ENCODE measurements at places on chromosomes 4 and X.

DNA sequence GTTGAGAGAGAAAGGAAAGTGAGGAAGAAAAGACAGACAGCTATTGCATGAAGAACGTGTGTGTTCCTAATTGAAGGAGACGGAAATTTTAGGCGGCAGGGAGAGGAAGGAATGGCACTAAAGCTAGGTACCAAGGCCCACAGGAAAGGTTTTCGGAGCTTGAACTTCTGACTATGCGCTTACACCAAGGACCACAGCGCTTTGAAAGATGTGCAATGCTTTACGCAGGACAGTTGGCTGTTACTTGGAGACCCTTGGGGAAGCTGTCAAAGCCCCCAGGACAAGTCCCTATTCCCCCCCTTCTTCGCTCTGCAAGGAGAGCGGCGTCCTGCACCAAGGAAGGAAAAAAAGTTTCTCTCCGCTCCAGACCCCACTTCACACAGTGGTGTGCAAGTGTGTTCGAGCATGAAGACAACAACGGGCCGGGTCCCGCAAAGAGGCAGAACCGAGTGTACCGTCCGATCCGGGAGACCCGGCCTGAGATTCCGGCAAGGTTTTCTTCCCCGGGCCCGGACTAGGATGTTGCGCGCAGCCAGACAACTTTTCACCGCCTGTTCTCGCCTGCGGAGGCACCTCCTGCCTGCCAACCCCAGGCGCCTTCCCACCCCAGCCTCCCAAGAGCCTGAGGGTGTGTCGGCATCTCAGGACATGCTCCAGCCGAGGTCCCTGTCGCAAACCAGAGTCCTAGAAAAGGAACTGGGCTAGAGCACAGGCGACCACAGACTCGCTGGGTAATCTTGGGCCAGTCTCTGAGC is 896 bp downstream of the KDR start:
- DNase-seq = no peak

- DNase-seq = no peak
Observed at GRCh38 chr4:122531514-122531913, 75.0 kb upstream of the IL2 start.

DNA sequence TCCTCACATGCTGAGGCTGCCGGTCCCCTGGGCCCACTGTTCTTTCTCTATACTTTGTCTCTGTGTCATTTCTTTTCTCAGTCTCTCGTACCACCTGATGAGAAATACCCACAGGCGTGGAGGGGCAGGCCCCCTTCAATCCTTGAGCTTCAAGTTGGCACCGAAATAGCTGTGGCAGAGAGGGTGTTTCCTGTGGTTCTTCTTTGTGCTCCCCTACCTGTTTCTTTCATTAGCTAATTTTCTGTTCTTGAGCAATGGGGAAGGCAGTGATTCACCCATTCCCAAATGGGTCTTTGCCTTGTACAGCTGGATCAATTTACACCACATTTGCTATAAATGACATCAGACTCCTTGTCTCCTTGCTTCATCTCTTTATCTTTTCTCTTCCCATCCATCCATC is 2.1 kb upstream of the CYSLTR1 start:
- DNase-seq = no peak

DNA sequence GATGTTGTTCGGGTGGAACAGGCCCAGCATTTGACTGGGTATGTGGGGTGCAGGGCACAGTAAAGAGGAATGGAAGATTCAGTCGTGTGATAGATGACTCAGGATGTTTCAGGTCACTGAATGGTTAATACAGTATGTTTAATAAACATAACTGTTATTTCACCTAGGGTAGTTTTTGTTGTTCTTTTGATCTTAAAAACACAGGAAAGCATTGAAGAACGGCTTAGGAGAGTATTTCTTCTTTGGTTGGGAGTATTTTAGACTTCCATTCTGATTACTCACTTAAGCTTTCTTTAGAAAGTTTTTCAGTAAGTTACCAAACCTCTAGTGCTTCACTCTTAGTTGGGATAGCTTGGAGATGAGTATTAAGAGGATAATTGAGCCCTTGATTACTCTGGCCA is 62.3 kb downstream of the STAG2 start:
- DNase-seq = no peak

GRCh38 chrX:13507893-13508292 is 61.5 kb upstream of the EGFL6 start:
- no peak for DNase-seq

DNA sequence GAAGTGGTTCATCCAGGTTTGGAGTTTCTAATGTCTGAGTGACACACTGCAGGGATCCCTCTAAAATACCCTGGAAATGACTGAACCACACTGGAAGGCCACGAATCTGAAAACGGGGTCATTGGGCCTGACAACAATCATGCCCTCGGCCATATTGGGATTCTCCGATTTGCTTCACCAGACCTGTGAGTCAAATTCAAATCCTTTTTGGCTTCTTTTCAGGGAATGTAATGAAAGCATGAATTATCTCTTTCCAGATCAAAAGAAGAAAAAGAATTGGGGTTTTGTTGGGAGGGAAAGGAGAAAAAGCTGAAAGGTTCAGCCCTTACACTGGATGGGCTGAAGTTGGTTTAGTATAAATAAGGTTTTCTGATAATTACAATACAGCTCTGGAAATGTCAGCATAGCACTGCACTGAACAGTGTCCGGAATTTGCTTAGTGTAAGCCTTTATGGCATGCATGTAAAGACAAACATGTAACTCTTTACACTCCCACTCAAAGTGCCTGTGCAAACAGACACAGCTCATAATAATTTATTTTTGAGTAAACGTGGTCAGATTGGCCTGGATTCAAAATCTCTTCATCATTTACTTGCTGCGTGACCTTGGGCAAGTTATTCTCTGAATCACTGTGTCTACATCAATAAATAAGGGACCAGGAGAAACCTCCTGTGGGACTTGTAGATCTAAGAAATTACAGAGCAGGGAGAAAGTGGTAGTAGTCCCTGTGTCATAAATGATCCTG is 21.4 kb downstream of the CT47C1 start:
- DNase-seq = no peak

DNA sequence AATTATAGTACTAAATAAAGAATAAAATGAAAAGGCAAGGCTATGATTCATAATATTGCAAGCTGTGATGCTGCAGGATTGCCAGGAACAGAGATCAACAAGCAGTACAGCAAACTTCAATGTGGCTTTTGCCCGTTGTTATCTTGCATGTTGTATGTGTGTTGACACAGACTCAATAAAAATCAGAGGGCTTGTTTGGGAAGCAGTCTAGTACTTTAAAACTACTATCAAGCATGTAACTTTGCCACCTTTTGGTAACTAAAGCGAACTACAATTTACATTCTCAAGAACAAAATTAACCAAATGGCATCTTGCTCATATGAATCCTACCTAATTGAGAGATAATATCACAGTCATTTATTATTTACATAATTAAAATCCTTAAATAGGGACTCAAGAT is 79.8 kb upstream of the GPM6A start:
- no peak for DNase-seq

- no peak for DNase-seq
Observed at GRCh38 chrX:154358011-154358410, 16.4 kb downstream of the FLNA start.

GRCh38 chrX:40174854-40175510 is 77.2 kb upstream of the BCOR start:
- DNase-seq = no peak

DNA sequence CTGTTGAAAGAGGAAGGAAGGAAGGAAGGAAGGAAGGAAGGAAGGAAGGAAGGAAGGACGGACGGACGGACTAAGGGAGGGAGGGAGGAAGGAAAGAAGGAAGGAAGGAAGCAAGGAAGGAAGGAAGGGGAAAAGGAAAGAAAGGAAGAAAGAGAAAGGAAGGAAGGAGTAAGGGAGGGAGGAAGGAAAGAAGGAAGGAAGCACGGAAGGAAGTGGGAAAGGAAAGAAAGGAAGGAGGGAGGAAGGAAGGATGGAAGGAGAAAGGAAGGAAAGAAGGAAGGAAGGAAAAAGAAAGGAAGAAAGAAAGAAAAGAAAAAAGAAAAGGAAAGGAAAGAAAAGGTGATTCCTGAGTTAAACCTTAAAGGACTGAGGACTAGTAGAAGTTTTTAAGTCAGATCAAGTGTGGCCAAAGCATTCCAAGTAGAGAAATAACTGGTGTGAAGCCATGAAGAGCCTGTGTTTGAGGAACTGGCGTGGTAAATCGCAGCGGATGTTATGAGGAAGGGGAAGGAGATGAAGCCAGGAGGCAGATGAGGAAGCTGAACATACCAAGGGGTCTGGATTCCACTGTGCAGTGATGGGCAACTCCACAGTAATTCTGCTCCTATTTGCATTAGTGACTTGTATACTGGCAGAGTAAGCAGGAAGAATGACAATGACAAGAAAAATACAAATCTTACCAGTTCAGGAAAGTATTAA is 163.5 kb downstream of the MGST2 start:
- DNase-seq = no peak

- peak; percentile 4 for DNase-seq
Observed at GRCh38 chr4:99405433-99406115, 29.6 kb downstream of the ADH7 start.

GRCh38 chrX:105725228-105725627 is 97.1 kb upstream of the NRK start:
- no peak for DNase-seq

DNA sequence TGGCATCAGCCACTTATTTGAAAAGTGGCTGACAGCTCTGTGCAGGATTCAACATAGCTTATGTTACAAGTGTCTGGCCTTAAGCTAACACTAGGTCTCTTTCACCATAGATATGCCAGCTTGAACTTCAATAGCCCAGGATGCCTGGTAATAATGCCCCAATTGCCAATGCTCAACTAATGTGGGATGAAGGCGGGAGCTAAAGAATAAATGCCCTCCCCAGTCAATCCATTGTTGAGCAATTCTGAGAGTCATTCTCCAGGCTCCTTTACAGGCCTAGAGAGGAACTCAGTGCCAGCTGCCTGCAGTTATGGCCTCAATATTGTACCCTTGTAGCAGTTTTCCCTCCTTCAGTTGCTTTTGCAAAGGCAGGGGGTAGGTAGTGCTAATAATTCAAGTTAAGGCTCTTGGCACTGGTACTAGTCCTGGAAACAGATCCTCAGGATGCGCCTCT is 460.2 kb downstream of the GABRG1 start:
- DNase-seq = no peak

GRCh38 chrX:94454159-94454558 is 780.2 kb downstream of the FAM133A start:
- no peak for DNase-seq

DNA sequence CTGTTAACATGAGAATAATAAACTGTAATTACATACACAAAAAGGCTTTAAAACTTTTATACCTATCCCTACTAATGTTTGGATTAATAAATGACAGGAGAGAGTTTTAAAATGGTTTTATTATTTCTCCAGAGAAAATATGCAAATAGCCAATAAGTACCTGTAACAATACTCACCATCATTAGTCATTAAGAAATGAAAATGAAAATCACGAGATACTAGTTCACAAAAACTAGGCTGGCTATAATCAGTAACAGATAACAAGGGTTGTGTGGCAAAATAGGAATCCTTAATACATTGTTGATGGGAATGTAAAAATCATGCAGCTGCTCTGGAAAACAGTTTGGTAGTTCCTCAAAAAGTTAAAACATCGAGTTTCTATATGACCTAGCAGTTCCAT is 25.2 kb upstream of the AP1AR start:
- no peak for DNase-seq

GRCh38 chr4:126916626-126917140 is 716.1 kb upstream of the INTU start:
- DNase-seq = no peak

DNA sequence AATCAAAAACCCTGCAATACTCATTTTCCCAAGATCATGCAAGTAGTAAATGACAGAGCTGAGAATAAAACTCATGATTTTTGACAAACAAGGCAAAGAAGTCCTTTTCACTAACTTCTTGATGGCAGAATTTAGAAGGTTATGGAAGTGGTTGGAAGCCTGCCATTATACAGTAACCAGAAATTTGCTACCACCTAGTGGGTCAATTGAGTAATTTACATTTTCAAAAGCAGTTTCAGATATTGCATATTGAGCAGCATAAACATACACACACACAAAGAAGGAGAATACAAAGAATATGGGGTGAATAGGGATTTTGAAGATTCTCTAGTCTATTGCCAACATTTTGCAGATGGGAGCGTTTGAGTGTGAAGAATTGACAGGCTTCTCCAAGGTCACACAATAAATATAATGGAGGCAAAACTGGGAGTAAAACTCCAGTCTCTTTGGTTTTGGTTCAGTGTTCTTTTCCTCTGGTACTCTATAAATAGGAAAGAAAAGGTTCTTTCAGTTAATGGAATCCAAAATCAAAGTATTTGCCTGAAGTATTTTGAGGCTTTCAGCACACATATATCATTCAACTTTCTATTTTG is 70.2 kb downstream of the GC start:
- DNase-seq = no peak

- no peak for DNase-seq
Observed at GRCh38 chr4:152138451-152138850, 377.6 kb upstream of the GATB start.

DNA sequence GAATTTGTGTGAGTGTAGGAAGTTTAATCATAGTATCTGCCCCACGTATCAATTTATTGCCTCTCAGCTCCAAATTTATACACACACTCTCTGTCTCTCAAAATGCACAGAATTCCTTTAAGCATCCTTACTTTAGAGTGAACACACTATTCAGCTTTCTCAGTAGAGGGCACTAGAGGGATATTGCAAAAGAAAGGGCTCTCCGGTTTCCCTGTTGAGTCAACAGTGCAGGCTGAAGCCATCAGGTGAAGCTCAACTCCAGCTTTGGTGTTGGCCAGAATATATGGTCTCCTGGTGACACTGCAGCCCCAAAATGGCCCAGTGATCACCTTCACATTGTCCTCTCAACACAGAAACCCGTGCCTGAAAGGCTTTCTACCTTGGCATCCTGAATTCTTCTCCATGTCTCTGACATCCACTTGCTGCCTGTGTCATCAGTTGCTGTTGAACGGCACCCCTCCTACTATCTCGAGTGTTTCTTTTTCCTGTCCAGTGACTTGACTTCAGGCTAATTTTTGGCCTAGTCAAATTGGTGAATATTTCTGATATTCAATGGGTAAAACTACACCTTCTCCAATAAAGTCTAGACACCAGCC is 670.5 kb downstream of the GABRG1 start:
- DNase-seq = no peak

GRCh38 chrX:79330022-79330421 is 37.1 kb downstream of the ITM2A start:
- no peak for DNase-seq

GRCh38 chrX:53316111-53316859 is 34.9 kb upstream of the IQSEC2 start:
- DNase-seq = no peak

- DNase-seq = no peak
Observed at GRCh38 chr4:88705805-88706492, 8.3 kb upstream of the NAP1L5 start.

- DNase-seq = no peak
Observed at GRCh38 chr4:25500626-25501316, 123.7 kb downstream of the ANAPC4 start.

DNA sequence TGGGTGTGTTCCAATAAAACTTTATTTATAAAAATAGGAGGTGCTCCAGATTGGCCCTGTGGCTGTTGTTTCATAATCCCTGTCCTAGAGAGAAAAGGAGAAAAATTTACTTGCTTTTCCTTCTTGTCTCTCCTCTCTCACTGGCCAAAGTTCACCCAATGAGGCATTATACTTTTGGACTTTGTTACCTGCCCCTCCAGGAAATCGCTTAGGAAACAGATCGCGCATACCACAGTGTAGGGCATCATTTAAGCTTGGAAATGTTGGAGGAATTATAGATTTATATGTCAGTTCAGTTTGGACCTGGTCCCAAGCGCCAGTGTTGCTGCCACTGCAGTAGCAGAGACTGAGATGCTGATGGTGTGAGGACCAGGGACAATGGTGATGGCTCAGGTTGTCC is 337.6 kb upstream of the NR3C2 start:
- DNase-seq = no peak

GRCh38 chr4:81465406-81466340 is 6.0 kb downstream of the RASGEF1B start:
- DNase-seq = no peak
